Stimulated activated CD4-positive, alpha-beta T cell treated with anti-CD3 and anti-CD28 coated beads, Interleukin-1b, Interleukin-23, amount 100 ng/mL, for 24 hours (primary cell): ENCODE measurements at places on chromosomes 11 and 22.
A peak's percentile ranks its signal among the peaks of the same experiment; 100 is the strongest.

- no peak for DNase-seq
These were observed 193.0 kb downstream of the MSANTD4 start for GRCh38 chr11:105829084-105829483.

- DNase-seq, result no peak
These were observed 27.0 kb upstream of the PPP6R3 start for GRCh38 chr11:68433541-68433940.

DNA sequence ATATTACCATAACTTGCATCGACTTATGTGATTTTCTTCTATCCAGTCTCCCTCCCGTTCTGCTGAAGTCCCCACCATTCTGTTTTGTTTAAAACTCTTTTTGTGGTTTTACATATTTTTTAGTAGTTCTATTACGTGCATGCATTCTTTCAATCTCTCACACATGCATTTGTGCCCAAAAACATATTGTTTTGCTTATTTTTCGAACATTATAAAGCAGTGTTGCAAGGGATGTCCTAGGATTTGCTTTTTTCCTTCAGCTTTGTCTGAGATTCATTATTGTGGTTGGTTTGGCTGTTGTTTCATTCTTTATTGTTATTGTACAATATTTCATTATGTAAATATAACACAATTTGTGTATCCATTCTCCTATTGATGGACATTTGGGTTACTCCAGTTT, 235.7 kb downstream of the DYNC2H1 start:
- DNase-seq, result no peak

- no peak for DNase-seq
These were observed 449.1 kb downstream of the MN1 start for GRCh38 chr22:27352426-27352825.

GRCh38 chr22:34798605-34799004, 267.4 kb upstream of the ISX start:
- no peak for DNase-seq

- no peak for DNase-seq
These were observed 26.5 kb upstream of the NAP1L4 start for GRCh38 chr11:3018596-3018995.

DNA sequence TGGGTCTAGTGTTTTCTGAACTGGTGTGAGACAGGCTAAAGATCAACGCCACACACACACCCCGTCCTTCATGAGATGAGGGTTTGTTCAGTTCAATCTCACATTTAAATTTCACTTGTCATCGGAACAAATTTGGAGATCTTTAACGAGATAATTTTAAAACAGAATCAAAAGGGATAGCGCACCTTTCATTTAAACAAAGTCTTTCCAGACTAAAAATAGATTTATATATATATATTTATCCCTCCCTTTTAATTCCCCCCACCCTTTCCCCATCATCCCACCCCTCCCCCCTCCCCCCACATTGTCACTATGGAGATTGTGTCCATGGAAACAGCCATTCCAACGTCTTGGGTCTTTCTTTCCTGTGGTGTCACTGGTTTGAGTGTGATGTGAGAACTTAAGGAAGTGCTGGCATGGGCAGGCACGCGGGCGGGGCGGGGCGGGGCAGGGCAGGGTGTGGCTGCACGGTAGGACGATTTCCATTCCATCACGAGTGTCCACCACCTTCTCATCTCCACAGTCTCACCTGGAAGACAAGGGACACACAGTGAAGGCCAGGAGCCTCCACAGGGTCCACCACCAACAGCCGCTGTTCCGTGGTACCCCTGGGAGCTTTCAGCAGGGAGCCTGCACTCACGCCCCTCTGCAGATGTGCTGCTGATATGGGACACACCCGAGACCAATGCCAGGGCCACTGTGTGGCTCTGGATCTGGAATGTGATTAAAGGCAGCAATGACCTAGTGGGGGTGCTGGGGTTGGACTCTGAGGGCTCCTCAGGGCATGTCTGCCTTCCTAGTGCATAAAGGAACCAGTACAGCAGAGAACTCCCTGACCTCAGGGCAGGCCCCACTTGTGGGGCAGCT, 30.5 kb upstream of the CYP2D6 start:
- no peak for DNase-seq

GRCh38 chr22:37784829-37785495, 22.8 kb upstream of the GCAT start:
- no peak for DNase-seq

- no peak for DNase-seq
These were observed 47.1 kb upstream of the CTSC start for GRCh38 chr11:88384669-88385005.

DNA sequence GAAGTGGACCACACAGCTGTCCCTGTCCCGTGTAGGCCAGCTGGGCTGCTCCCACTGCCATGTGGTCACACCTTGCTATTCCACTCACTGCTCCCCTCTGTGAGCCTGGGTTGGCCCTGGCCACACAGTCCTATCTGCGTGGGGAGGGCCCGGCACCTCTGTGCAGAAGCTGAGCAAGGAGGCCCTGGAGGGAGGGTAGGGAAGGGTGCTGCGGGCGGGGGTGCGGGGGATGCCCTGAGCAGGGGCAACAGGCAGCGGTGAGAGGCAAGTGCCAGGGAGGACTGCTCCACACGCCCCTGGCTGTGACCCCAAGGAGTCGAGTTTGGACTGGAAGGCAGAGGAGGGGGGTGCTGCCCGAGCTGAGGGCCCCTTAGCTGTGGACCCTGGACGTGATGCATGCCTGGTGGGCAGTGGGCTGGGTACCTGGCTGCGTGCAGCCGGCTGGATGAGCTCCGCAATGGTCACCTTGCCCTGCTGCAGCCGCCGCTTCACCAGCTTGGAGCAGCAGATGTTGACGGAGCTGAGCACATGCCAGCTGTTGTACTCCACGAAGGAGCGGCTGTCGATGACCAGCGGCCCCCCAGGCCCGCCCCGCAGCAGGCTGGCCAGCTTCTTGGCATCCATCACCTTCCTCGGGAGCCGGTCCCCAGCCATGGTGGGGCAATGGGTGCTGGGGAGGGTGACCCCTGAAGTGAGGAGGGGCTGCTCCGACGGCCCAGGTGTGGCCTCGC, 6.7 kb downstream of the DUSP8 start:
- no peak for DNase-seq

DNA sequence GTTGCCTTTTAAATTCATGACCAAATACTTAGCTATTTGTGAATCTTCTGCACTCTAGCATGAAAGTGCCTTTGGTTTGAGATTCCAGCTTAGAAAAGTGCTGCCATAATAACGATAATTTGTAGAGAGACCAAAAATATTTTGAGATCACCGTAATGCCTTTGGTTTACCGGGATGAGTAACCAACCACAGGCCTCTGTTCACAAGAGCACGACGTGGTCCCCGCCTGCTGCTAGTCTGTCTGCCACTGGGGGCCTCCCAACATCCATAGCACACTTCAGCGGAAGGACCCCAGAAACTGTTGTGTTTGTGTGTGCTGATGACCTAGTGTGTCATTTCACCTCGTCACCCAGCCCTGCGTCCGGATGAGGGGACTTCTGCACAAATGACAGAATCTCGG, 67.0 kb upstream of the RASSF10 start:
- no peak for DNase-seq

- no peak for DNase-seq
These were observed 54.5 kb upstream of the RRAS2 start for GRCh38 chr11:14413307-14414069.

GRCh38 chr11:120750647-120751549, 239.3 kb downstream of the GRIK4 start:
- DNase-seq, result no peak

GRCh38 chr22:38467904-38468442, at the start of gene KDELR3:
TSS of gene KDELR3 (plus strand) at chr22:38468096. CDS start at chr22:38468234, 138 bp downstream.
- DNase-seq, result peak; percentile 33

- no peak for DNase-seq
These were observed 117.9 kb upstream of the GRIA4 start for GRCh38 chr11:105492010-105492409.

DNA sequence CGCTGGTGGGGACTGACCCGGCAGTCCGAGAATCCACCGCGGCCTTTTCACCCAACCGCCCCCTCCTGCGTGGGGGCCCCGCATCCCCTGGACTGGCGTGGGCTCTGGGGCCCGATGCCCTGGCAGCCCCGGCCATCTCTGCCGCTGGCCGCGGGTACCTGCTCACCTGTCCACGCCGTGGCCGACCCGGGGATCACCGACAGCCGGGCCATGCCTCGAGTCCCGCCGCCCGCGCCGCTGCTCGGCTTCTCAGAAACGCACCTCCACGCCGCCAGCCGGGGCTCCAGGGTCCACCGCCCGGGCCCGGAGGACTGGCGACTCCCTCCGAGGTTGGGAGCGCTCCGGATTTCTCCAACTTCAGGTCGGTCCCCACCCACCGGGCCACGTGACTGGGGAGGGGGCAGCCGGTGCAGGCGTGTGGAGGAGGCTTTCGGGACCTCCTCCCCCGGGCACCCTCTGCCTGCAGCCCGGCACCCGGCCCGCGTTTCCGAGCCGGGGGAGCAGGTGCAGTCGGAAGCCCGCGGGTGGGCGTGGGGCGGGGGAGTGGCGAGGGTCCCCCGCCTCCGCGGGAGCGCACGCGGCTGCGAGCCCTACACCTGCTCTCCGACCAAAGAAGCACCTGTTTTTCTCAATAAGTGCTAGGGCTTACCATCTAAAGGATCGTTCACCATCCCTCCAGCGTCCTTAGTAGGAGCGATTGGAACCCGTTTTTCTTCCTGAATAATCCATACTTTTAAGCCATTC, 554 bp upstream of the NRIP3 start:
- DNase-seq, result no peak

DNA sequence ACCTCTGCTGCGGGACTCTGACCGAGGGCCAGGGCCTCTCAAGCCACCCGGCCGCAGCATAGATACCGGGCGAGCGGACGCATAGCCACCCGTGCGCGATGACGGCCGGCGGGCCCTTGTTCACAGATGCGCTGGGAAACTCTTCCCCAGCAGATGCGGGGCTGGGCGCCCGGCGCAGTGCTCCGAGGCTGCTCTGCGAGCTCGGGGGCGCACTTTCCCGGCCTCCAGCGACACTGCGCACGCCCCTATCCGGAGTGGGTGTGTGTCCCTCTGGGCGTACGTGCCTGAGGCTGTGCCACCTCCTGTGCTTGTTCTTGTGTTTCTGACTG, 104.7 kb upstream of the E2F8 start:
- no peak for DNase-seq

- peak; percentile 58 for DNase-seq
These were observed 9.1 kb downstream of the SELENOO start for GRCh38 chr22:50209893-50210292.

- no peak for DNase-seq
These were observed 4.7 kb downstream of the FEN1 start for GRCh38 chr11:61797263-61797944.

- DNase-seq, result peak; percentile 73
These were observed 1.4 kb downstream of the MFNG start for GRCh38 chr22:37484480-37485394.

GRCh38 chr11:17743808-17744119, 9.2 kb downstream of the KCNC1 start:
- DNase-seq, result no peak

- no peak for DNase-seq
These were observed 31.4 kb upstream of the SLC22A25 start for GRCh38 chr11:63274776-63275175.

- DNase-seq, result no peak
These were observed 74.5 kb upstream of the ARFGAP3 start for GRCh38 chr22:42931421-42932196.

GRCh38 chr11:113974741-113975470, at the start of gene HTR3A:
TSS of gene HTR3A (plus strand) at chr11:113975108. CDS start at chr11:113975326, 218 bp downstream.
- DNase-seq, result no peak

- no peak for DNase-seq
These were observed 35.9 kb upstream of the SESN3 start for GRCh38 chr11:95266751-95267374.

DNA sequence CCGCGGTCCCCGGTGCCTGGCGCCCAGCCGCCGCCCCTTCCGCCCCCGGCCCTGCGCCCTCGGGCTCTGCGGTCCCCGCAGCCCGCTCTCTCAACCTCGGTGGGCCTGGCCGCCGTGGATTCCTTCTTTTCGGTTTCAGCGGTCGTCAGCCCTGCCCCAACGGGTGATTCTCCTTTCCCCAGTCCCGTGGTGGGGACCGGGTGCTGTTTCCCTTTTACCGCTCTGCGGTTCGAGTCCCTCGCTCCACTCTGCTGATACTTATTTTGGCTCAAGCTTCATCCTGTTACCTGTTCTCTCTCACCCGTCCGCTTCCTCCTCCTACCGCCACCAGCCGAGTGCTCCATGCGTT, 494 bp downstream of the ZDHHC5 start:
- DNase-seq, result peak; percentile 16

DNA sequence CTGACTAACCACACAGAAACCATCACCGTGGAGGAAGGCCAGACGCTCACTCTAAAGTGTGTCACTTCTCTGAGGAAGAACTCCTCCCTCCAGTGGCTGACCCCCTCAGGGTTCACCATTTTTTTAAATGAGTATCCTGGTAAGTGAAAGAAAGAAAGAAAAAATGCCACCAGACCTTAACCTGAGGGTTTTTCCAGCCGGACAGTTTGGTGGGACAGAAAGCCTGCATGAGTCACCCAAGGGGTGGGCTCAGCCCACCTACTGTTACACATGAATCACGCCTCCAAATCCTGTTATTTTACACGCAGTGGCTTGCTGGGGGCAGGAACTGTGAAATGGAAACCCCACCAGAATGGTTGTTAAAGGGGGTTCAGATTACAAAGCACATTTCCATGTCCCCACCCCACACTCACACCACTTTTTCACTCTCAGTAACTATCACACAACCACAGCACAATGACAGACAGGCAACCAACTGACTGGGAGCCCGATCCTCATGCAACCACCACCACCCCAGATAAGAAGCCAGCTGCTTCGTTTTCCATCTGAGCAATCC, 11.9 kb downstream of the CRTAM start:
- DNase-seq, result no peak

DNA sequence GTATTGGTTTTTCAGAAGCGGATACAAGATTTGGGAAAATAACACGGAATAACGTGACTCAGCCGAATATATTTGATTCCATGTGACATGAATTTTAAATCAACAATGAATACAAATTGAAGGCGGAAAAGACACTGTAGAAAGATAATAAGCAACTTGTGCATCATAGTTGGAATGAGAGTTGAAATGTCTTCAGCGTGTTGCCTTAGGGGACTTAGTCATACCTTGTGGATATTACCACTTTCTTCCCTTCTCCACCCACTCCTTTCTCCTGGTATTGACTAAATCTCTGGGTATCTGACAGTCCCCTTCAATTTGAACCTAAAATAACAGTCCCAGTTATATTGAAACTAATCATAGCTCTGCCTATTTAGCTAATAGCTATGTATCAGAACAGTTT, 2373.1 kb upstream of the RAG2 start:
- no peak for DNase-seq
